ENCODE measurements at places on chromosomes 5 and 9.

GRCh38 chr5:112413611-112414010 lies 5.5 kb downstream of the EPB41L4A start:
- DNase-seq = no peak

DNA sequence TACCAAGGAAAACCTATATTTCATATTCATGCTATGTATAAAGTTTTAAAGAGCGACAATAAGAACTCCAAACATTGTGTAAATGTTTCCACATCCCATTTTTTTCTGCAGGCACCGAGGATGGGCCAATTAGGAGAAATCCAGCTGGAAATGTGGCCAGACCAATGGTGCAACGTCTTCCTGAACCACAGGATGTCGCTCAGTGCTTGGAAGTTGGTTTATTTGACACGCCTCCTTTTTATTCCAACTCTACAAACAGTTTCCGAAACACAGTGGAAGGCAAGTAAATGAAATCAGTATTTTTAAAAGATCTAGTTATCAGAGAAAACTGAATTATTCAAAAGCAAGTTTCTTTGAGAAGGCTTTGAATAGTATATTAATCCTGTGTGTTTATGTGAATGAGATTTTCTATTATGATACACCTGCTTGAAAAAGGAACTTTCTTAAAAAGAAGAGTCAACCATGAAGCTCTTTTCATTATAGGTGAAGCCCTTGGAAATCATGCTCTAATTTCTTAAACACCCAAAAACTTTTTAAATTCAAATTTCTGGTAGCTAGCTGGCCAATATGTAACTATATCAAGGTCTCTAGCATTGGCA lies 9.1 kb downstream of the TYRP1 start:
- DNase-seq = no peak

DNA sequence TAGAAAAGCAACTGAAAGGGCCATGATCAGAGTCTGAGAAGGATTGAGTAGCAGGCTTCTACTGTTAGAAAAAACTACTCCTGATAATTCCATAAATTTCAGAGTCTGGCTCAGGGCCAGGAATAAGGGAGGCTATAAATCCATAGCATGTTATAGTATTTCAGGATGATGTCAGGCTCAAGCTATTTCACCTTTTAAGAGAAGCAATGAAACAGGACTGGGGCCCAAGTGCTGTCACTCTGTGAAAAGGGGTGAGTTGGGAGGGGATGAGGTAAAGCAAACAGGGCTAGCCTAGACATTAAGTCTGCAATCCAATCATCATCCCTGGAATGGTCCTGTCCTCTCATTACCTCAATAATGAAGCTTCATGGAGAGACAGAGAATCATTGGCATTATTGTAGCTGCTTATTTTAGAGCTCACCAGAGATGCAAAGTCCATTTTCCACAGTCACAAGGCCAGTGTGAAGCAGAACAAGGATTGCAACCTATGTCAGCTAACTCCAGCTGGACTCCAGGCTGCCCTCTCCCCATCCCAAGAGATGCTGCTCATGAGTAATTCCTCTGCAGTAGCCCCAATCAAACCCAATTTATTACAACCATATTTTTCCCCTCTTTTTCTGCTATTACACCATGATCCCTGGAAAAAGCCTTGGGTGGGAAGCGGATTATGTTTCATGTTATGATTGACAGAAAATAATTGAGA lies 56.0 kb downstream of the PAPPA start:
- DNase-seq = no peak

GRCh38 chr9:14531341-14532269 lies 161.6 kb downstream of the ZDHHC21 start:
- no peak for DNase-seq

DNA sequence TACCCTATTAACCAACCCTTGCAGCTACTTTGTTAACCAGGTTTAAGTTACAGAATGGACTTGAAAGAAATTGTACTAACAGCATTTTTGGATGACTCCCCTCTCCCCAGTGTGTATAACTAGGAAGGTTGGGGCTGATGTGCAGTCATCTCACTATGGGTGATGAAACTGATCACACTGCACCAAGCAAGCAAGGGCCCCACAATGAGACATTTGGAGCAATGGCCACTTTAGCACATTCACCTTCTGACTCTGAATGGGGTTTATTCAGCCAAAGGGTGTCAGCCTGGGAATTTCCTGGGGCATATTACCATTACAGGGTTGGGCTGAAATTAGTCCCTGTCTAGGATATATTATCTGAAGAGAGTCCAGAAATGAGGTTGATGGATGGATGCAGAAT lies 18.7 kb upstream of the CYFIP2 start:
- no peak for DNase-seq

- DNase-seq = no peak
Observed at GRCh38 chr9:37174247-37174646, 53.9 kb downstream of the ZCCHC7 start.

GRCh38 chr5:179610109-179610902 lies 13.2 kb downstream of the HNRNPH1 start:
- no peak for DNase-seq

DNA sequence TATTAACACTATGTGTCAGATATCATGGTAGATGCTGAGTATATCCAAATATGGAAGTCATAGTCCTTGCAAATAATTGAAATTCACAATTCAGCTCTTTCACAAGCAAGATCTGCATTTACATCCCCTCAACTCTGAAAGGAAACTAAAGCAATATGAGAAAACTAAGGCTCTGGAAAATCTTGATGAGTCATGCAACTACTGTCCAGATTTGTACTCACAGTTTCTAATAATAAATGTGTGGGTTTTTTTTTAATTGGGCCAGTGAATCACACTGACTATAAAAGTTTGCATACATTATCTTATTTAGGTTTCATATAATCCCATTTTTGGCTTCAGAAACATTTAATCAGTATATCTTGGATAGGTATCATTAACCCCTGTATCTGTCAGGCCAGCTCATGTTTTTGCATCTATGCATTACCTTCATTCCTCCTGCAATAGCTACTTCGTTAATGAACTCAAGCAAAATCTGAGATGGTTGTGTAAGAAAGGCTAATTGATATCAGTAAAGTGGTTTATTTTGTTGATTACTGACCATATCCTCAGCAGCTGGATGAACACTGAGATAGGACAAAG lies 58.7 kb upstream of the PRR16 start:
- no peak for DNase-seq

DNA sequence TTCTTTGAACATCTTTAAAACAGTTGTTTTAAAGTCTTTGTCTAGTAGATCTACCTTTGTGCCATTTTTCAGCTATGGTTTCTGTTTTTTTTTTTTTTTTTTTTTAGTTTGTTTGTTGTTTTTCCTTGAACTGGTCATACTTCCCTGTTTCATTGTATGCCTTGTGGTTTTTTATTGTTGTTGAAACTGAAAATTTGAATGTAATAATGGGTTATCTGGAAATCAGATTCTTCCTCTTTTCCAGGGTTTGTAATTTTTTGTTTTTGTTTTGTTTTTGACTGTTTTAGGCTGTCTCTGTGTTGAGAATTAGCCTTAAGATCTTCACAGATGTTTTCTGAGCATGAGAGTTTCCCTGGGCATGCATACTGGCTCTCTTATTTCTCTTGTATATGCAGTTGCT lies 269.6 kb upstream of the DAP start:
- no peak for DNase-seq

DNA sequence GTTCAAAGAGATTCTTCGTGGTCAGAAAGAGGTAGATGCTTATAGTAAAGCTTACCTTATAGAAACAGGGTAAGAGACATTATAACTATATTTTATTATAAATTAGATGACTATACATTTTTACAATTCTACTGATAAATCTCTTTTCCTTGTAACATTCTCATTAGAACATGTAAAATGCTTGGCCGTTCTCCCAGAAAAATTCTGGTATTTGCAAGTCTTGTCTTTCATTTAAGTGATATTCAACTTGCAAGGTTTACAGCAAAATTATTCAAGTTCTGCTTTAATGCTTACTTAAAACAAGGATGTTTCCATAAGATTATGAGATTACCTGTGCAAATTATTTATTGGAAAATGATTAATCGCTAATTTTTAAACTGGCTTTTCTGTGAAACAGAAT lies 41.3 kb upstream of the CDH18 start:
- DNase-seq = peak; percentile 9

DNA sequence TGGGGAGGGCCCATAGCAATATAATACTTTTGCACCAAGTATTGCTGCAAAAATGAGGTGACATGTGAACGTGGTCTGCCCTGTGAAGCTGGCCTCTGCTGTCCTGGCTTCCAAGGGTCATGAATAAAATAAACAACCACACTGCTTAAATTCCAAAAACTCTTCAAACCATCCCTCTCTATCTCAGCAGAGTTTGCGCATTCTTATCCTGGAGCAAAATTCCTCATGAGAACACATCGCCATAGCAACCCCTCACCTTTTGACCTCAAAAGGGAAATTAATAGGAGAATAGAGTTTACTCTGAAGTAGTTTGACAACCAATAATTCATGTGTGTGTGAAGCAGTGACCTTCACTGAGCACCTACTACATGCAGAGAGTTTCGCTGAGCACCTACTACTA lies 342.9 kb downstream of the SPOCK1 start:
- no peak for DNase-seq

DNA sequence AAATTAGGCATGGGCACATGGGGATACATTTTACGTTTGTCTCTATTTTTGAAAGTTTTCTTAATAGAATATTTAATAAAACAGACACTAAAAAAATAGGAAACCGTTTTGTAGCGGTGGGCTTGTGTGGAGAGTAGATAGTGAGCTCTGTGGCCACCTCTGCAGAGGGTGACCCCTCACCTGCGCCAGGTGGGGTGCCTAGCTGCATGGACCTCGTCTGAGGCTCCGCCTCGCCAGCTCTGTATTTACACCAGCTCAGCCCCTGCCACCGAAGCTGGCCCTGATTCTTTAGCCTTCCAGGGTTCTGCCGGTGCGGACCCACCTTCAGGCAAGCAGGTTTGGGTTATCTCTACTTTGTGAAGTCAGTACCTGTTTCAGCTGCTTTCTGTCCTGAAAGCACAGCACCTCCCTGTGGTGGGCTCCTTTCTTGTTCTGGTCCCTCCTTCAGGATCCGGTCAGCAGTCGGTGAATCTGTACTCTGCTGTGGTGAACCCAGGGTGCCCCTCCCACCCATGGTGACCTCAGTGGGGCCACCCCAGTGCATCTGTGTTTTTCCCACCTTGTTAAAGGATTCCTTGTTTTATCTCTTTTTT lies 105.2 kb upstream of the CACNA1B start:
- no peak for DNase-seq

- DNase-seq = no peak
Observed at GRCh38 chr5:24188216-24188925, 456.4 kb downstream of the CDH10 start.

- no peak for DNase-seq
Observed at GRCh38 chr9:16613605-16614004, 256.9 kb downstream of the BNC2 start.

DNA sequence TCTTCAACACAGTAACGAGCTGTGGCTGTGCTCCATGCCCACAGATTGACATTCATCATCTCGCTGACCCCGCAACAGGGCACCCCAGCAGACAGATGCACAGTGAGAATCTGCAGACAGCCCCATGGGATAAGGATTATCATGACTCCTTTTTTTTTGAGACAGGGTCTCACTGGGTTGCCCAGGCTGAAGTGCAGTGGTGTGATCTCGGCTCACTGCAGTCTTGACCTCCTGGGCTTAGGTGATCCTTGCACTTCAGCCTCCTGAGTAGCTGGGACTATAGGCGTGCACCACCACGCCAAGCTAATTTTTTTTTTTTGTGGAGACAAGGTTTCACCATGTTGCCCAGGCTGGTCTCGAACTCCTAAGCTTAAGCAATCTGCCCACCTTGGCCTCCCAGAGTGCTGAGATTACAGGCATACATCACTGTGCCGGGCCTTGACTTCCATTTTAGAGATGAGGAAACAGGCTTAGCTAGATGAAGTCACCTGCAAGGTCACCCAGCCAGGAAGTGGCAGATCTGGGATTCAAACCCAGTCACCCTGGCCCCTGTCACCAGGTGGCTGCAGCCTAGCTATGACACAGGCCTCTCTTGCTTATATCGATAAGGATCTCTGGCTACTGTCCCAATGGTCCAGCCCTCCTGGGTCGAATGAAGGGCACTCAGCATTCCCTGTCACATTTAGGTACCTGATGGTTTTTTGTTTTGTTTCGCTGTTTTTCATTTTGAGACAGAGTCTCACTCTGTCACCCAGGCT lies 5.1 kb downstream of the AIF1L start:
- DNase-seq = no peak

- no peak for DNase-seq
Observed at GRCh38 chr5:117794847-117795246, 1193.5 kb downstream of the DTWD2 start.

- no peak for DNase-seq
Observed at GRCh38 chr5:105982526-105982925, 1688.2 kb downstream of the EFNA5 start.

DNA sequence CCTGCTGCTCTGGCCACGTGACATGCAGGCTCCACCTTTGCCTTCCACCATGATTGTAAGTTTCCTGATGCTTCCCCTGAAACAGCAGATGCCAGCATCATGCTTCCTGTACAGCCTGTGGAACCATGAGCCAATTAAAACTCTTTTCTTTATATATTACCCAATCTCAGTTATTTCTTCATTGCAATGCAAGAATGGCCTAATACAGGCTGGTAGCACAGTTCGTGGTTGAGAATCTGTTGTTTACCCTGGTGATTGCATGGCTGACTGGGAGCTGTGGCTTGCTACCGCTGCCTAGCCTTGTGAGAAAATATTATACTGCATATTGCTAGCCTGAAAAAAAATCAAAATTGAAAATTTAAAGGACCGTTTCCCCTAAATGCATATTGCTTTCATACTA lies 44.8 kb upstream of the PTPN3 start:
- no peak for DNase-seq

DNA sequence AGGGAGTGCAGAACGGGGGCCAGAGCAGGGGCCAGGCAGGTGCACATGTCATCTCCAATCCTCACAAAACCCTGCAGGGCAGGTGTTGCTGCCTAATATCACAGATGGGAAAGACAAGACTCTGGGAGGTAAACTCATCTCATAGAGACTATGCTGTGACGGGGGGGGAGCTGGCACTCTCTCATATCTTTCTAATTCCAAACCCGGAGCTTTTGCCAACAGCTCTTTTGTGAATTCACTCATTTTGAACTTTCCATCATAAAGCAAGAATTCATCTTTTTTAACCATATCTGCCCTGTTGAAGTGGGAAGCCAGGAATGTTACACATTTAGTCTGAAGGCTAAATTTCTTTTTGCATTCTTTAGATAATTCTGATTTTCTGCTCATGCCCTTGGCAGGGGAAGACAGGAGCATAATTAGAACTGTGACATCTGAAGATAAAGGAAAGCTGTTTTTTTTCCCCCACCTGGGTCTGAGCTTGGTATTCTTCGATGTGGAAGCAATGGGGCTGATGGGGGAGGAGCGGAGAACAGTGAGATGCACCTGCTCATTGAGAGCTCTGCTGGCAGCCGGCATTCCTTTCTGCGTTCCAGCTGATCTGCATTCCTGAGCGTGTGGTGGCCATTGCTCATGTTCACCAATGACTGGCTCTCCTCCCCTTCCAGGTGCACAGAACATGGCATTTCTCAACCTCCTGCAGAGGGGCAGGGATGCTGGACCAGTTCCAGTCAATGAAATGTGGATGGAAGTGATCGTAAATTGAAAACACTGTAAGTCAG lies 159.2 kb downstream of the NSG2 start:
- DNase-seq = no peak

GRCh38 chr5:59007460-59008063 lies 424.7 kb downstream of the RAB3C start:
- no peak for DNase-seq

Measured in spinal cord (tissue), 10 donors.